ENCODE measurements at places on chromosomes 7 and 10.

- DNase-seq: no peak
Observed at GRCh38 chr10:62511238-62511637, 137.1 kb downstream of the ZNF365 start.

DNA sequence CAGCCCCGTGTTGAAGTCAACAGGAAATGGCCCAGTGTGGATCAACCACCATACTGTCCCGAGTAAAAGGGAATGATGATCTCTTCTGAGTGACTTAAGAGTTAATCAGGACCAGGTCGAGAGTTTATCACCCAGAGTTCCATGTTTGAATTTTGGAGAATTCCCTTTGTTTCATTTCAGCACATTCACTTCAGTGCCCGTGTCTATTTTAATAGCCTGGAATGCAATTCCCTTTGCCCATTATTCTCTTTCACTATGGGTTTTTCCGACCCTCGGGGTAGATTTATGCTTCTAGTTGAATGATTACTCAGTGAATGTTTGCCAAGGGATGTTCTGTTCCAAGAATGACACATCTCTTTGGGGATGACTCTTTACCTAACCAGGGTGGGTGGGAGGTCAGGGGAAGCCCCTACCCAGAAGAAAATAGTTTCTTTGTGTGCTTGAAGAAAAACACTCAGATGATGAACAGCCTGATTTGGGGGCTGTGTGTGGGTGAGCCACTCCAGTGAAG is 594.9 kb downstream of the INHBA start:
- no peak for DNase-seq

- DNase-seq: no peak
Observed at GRCh38 chr7:93142127-93142526, 6.1 kb downstream of the SAMD9L start.

GRCh38 chr7:142440219-142440905 is 182.5 kb upstream of the PRSS58 start:
- DNase-seq: no peak

DNA sequence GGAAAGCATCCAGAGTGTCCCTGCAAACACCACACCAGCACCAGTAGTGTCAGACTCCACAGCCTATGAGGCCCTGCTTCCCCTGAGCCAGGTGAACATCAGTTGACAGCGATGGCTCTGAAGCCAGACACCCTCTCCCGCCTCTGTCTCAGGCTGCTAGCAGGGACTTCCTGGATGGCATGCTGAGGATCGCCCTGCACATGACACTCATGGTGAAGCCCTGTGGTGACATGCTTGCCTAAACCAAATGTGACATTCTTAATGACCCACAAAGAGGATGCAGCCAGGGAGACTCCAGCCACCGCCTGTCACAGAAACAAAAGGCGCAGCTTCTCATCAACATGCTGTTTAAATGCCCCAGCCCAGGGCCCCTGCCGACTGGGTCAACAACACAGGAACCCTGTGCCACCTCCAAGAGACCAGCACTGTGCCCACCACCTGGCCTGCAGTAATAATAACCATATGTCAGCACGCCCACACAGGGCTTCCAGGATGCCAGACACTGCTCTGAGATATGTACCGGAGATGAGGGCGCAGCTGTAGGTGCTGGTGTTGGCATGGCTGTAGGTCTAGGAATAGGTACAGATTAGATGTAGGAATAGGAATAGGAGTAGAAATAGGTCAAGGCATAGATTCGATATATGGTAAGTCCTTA is 81.3 kb downstream of the GRID1 start:
- no peak for DNase-seq
